Endothelial cell of umbilical vein (primary cell): ENCODE measurements at places on chromosomes 5 and 9.

- DNase-seq, result no peak
These were observed 13.1 kb upstream of the SLC12A7 start for GRCh38 chr5:1125030-1125357.

GRCh38 chr9:15079989-15080388, 169.8 kb upstream of the FREM1 start:
- DNase-seq, result no peak

- no peak for DNase-seq
These were observed 2.8 kb upstream of the DIPK1B start for GRCh38 chr9:136709454-136710109.

DNA sequence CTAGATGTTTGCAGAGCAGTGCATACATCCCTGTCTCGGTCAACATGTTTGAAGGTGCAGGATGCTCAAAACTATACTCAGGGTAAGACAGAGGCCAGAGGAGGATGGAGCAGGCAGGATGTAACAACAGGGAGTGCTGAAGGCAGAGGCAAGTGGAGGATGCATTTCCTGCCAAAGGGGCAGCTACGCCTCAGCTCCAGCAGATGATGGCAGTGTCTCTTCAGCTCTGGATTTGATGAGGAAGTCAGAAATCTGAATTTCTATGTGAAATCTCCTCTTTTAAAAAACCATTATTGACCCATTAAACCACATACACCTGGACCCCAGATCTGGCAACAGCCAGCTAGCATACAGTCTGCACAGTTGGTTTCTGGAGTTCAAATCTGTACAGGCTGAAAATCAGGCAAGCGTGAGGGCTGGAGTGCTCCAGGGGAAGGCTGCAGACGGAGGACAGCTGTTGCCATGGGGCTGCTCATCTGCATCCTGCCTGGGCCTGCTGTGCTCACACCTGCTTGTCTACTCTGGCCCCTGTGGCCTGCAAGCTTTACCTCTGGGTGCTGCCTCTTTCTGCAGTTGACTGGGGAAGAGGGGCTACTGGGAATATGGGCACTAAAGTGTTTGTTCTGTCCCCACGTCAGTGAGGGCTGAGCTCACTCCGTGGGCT, 152.9 kb upstream of the SLC28A3 start:
- no peak for DNase-seq

GRCh38 chr5:69035665-69036064, 58.1 kb upstream of the SLC30A5 start:
- DNase-seq, result no peak
